ENCODE measurements at places on chromosomes 13 and 19. TPM values are rescaled to one million over a fixed set of nuclear protein-coding genes. Genes with fewer than 3 reads are reported as not detected.

Gene ZC3H4
- total RNA-seq, result 31.3 TPM

Gene ADGRE1
- total RNA-seq, result under 0.01 TPM

Gene STARD13
- 12.8 TPM for total RNA-seq

Gene PDCD5
- total RNA-seq, result 93.6 TPM

Gene DAND5
- total RNA-seq, result not detected

Gene PDX1
- total RNA-seq, result not detected

Gene CD37
- not detected for total RNA-seq

Gene CYP2S1
- total RNA-seq, result not detected

Gene PLK5
- total RNA-seq, result not detected

Gene PALM
- total RNA-seq, result 5.9 TPM

Gene KIR2DL4
- total RNA-seq, result not detected

Gene RYR1
- 1.4 TPM for total RNA-seq

Gene CPB2
- total RNA-seq, result not detected

Gene PSG3
- not detected for total RNA-seq

Gene LAIR1
- not detected for total RNA-seq

Gene LYL1
- 4.8 TPM for total RNA-seq

Gene SRRM5
- not detected for total RNA-seq

Gene USHBP1
- not detected for total RNA-seq

Gene ZNF229
- 5.6 TPM for total RNA-seq

Gene HCST
- total RNA-seq, result not detected

Data from melanocyte of skin (primary cell).